T-cell (primary cell): ENCODE measurements at places on chromosomes 7 and 10. TPM values are rescaled to one million over a fixed set of nuclear protein-coding genes. Genes with fewer than 3 reads are reported as not detected.

TEX36 gene
- not detected for total RNA-seq

ZNF786 gene
- 21.1 TPM for total RNA-seq

DPYSL4 gene
- total RNA-seq, result 0.66 TPM

MRC1 gene
- total RNA-seq, result 0.60 TPM

FAM107B gene
- total RNA-seq, result 175 TPM

DNA sequence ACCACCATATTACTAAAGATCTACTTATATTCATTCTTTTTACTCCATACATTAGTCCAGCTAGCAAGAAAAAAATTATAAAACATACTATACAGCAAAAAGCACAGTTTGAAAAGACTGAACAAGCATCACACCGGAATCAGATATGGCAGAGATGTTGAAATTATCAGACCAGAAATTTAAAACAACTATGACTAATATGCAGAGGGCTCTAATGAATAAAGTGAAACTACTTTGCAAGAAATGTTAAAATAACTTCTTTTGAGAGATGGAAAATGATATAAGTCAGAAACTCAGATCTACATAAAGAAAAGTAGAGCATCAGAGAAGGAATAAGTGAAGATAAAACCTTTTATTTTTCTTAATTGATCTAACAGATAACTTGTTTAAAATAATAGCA, 50.9 kb downstream of the SGCE start:
- DNase-seq, result no peak

- no peak for DNase-seq
Measured at GRCh38 chr7:116354171-116354545, 143.8 kb downstream of the TES start.

- DNase-seq, result no peak
Measured at GRCh38 chr10:6199131-6199733, 3.5 kb upstream of the PFKFB3 start.

DNA sequence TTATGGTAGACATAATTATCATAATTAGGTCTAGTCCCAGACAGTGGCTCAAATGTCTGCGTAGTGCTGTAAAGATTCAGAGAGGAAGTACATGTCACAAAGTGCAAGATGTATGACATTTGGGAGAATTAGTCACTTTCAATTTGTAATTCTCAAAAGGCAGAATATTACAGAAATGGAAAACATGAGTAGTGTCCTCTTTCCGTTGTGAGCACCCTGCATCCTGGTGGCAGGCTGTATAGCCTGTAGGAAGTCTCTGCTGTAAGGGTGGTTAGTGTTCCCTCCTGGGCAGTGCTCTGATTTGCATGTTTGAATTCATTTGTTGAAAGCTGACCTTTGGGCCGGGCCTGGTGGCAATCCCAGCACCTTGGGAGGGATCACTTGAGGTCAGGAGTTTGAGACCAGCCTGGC, 17.0 kb downstream of the CDK14 start:
- no peak for DNase-seq

- no peak for DNase-seq
Measured at GRCh38 chr7:105853931-105854419, 22.4 kb downstream of the ATXN7L1 start.

DNA sequence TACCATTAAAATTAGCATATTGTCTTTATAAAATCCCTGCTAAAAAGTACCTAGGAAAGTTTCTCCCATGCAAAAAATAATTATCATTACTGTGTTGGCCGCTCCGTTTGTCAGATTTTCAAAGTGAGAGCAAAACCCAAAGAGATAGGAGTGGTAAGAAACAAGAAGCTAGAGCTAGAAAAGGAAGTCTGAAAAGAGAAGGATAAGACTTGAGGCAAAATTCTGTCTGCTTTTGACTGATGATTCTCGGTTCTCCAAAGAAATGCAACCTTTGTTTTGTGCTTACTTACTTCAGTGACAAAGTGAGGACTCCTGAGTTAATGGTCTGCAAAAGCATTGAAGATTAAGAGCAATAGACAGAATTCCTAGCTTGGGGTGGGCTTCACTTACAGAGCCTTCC, 33.3 kb upstream of the CAPZA2 start:
- no peak for DNase-seq

- no peak for DNase-seq
Measured at GRCh38 chr10:116792817-116793216, 50.5 kb upstream of the HSPA12A start.

GRCh38 chr10:60816628-60817397, 38.5 kb downstream of the CDK1 start:
- no peak for DNase-seq

DNA sequence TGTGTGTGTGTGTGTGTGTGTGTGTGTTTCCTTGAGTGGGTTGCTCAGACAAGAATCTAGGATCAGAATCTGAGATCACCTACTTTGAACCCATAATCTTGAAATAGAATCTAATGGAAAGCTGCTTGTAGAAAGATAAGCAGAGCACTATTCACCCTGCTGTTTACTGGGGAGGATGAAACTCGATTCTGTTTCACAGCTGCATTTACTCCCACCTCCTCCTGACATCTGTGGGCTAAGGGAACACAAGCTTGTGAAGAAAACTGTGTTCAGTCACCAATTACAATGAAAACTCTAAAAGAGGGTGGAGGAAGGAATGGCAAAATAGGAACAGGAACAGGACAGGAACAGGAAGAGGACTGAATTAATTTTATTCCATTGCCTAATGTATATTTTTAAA, 269.5 kb downstream of the TSPAN12 start:
- no peak for DNase-seq
